NCI-H510A (cell line): ENCODE measurements at places on chromosomes 3 and 15.
A peak's percentile ranks its signal among the peaks of the same experiment; 100 is the strongest.

DNA sequence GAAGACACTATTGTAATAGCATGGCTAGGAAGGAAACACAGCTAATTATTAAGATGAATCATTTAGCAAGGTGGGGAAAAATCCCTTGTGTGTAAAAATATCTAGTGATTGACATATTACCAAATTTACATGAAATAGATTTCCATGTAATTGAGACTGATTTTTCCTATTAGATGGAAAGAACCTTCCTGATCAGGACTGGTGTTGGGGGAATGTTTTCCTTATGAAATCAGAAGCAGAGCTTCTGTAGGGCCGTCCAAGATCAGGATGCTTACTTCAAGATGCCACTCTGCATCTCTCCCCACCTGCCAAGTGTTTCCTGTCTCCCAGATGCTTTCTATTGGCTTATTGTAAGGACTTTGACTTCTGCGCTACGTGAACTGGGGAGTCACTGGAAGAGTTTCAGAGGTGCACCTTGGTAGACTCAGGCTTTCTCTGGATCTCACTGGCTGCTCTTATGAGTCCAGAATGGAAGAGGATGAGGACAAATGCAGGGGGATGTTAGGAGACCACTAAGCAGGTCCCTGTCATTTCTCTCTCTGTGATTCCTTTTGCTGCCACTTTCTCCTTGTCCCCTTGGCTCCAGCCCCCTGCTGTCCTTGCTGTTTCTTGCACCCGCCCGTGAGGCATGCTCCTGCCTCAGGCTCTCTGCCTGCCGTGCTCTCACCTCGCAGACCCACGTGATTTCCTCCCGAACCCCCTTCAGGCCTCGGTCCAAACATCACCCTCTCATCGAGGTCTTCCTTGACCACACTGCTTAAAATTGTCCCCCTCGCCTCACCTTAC is 30.1 kb downstream of the BTD start:
- DNase-seq, result no peak

DNA sequence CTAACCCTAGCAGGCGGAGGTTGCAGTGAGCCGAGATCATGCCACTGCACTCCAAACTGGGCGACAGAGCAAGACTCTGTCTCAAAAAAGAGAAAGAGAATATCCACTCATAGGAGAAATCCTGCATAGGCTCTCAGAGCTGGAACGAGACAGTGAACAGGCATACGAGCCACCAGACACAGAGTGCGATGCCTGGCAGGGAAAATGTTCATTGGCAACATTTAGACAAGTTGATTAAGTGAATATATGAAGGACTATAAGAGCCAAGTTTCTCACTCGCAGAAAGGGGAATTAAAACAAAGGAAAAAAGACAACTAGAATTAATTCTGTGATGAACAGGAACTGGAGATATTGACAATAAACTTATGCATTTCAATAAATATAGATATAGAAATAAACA is 27.1 kb upstream of the ARHGEF26 start:
- no peak for DNase-seq

- no peak for DNase-seq
Observed at GRCh38 chr15:85443046-85443445, 62.6 kb downstream of the AKAP13 start.

DNA sequence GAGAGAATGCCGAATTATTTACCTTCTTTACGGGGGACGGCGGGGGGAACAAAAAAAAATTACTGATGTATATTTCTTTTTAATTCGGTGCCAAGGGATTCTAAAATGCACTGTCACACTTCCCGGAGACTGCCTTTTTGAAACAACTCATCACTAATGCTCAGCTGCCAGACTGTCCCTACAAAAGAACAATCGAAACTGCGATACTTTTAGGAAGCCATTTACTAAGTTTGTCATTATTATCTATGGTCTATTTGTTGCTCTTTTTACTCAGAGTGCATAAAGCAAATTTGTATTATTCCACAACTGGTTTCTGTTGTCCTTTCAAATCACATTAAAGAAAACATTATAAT is 60.8 kb downstream of the TM4SF4 start:
- DNase-seq, result no peak

DNA sequence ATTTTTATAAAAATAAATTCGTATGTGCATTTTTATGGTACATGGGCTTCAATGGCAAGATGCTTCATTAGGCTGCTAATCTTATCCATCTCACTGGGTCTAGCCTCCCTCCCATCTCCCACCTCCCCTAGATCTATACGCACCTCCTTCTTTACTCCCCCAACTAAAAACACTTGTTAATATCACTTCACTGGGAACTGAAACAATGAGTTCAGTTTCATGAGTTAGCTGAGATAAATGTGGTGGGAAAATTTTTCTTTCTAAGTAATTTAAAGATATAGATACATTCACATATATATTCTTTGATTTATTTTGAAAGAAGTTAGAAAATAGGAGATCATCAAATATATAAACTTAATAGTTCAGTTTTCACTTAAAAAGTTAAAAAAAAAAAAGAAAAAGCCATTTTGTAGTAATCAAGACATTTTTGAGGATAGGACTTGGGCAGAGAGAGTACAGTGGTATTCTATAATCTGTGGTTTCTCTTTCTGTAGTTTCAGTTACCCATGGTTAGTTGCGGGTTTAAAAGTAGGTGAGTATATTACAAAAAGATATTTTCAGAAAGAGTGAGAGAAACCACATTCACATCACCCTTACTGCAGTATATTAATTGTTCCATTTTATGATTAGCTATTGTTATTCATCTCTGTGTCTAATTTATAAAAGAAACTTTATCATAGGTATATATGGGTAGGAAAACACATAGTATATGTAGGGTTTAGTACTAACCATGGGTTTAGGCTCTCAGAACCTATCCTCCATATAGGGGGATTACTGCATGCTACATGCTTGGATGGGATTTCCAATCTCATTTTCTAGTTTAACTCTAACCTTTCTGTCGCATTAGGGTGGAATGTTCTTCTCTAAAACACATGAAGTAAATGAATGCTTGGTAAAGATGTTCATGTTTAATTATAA is 316.0 kb upstream of the CBLB start:
- no peak for DNase-seq

DNA sequence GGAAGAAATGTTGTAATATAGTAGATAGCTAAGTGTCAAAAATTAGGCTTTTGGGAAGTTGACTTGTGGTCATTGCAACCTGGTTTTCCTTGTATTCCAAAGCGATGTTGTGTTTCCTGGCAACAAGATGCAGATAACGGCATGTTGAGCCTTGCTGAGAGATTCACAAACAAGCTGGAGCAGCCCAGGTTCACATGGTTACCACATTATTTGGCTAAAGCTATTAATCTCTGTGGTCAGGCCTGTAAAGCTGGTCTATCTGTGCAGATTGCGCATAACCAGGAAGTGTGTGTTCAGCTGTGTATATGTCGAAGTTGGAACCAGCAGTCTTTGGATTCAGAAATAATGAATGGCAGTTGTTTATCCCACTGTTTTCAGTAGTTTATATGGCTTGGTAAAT is 6.6 kb downstream of the TIPARP start:
- peak; percentile 44 for DNase-seq

DNA sequence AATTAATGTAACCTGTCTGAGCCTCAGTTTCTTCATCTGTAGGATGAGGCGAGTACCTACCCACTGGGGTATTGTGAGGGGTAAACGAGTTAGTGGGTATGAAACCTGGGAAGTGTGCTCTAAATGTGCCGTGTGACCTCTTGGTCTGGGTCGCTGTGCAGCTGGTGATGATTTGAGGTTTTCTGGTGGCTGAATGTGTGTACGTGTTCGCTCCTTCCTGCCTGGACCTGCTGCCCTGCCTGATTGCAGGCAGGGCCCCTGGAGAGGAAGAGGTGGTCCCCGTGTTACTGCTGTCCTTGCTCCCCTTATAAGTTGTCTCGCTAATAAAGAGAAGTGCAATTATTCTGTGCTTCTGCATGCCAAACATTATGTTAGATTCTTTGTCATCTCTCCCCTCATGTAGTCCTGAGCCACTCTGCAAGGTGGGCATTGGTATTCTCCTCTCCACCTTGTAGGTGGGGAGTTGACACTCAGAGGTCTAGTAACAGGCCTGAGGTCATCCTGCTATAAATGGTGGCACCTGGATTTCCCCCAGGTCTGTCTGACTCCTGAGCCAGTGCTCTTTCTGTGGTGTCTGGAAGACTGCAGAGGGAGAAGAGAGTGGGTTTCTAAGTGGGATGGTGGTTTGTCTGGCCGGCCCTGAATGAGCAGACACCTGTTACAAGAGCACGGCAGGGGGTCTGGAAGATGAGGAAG is 15.7 kb downstream of the PDIA5 start:
- no peak for DNase-seq
